ENCODE measurements at places on chromosomes 12 and 14.

- no peak for DNase-seq
Measured at GRCh38 chr12:13228579-13228978, 32.1 kb downstream of the EMP1 start.

DNA sequence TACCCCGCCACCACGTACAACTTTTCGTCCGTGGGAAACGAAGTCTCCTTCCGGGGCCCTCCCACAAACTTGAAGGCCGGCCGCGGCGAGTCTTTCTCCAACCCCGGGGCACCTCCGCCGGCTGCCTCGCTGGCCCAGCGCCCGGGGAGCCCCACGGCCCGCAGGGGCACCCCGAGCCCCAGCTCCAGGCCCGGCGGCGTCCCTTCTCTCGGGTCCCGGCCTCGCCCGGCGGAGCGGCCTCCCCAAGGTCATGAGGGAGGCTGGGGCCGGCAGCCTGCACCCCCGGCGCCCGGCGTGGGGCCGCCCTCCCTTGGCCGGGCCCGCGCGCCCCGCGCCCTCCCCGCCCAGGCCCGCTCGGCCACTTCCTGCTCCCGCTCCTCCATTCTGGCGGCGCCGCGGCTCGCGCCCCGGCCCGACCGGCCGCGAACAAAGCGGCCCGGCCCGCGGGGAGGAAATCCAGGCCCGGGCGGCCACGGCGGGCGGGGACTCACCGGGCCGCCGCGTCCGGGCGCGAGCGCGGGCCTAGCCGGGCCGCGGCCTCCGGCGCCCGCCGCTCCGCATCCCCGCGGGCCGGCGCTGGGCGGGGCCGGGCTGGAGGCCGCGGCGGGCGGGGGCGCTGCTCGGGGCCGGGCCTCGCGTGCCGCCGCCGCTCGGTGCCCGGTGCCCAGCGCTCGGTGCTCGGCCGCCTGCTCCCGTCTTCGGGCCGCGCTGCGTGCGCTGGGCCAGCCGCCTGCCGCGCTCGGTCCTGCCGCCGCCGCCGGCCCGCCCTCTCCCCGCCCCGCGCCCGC lies at the start of gene AKT1:
Gene AKT1, minus strand, starts transcription at position 756 of the 788 bp plus-strand sequence. CDS start 3,105 bp downstream, outside the sequence.
- DNase-seq: no peak

GRCh38 chr14:61621444-61621843 lies 73.9 kb upstream of the HIF1A start:
- no peak for DNase-seq

GRCh38 chr14:72515779-72516770 lies 377.8 kb downstream of the DPF3 start:
- DNase-seq: no peak

- no peak for DNase-seq
Measured at GRCh38 chr12:116466536-116466935, 92.6 kb upstream of the MAP1LC3B2 start.

- DNase-seq: no peak
Measured at GRCh38 chr12:93533310-93533709, 39.2 kb upstream of the SOCS2 start.

GRCh38 chr14:50607181-50607580 lies 47.2 kb downstream of the ATL1 start:
- no peak for DNase-seq

- DNase-seq: no peak
Measured at GRCh38 chr12:11633968-11634367, 15.5 kb upstream of the ETV6 start.

DNA sequence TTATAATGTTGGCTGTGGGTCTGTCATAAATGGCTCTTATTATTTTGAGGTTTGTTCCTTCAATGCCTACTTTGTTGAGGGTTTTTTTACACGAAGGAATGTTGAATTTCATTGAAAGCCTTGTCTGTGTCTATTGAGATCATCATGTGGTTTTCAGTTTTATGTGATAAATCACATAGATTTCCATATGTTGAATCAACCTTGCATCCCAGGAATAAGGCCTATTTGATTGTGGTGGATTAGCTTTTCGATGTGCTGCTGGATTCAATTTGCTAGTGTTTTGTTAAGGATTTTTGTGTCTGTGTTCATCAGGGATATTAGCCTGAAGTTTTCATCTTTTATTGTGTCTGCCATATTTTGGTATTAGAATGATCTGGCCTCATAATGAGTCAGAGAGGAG lies 27.6 kb downstream of the SLC2A13 start:
- no peak for DNase-seq

GRCh38 chr14:99420711-99421110 lies 59.9 kb downstream of the SETD3 start:
- no peak for DNase-seq

DNA sequence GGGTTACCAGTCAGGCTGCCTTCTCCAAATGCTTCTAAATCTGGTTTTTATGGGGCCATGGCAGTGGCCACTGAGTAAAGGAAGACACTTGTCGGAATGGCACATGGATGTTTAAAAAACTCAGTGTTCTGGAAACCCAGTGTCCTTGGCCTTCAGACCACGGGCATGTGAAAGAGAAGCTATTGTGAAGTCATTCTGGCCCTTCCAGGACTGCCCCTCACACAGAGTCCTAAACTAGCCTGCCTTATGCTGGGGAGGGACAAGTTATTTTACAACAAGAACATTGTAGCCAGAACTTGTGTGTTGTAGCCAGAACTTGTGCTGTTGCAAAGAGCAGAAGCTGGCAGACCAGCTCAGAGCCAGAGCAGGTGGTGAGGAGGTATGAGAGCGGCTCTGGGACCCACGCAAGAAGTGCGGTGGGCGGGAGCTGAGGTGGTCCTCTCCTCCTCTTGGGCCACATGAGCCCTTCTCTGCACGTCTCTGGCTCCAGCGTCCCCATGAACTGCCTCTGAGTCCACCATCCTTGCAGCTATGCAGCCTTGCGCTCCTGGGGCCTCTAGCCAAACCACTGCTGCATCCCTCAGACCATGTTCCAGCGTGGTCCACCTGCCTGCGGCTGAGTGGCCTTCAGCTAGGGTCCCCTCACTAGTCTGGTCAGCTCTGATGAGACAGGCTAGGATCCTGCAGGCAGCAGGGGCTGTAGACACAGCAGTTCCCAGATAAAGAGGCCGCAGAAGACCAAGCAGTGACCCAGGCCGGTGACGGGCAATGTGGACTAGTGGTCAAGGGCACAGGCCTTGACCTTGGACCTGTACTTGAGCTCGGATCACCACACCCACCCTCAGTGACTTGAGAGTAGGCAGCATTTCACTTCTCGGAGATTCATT lies 32.5 kb downstream of the MMAB start:
- DNase-seq: no peak

- no peak for DNase-seq
Measured at GRCh38 chr12:121472150-121472905, 72.4 kb downstream of the RNF34 start.

DNA sequence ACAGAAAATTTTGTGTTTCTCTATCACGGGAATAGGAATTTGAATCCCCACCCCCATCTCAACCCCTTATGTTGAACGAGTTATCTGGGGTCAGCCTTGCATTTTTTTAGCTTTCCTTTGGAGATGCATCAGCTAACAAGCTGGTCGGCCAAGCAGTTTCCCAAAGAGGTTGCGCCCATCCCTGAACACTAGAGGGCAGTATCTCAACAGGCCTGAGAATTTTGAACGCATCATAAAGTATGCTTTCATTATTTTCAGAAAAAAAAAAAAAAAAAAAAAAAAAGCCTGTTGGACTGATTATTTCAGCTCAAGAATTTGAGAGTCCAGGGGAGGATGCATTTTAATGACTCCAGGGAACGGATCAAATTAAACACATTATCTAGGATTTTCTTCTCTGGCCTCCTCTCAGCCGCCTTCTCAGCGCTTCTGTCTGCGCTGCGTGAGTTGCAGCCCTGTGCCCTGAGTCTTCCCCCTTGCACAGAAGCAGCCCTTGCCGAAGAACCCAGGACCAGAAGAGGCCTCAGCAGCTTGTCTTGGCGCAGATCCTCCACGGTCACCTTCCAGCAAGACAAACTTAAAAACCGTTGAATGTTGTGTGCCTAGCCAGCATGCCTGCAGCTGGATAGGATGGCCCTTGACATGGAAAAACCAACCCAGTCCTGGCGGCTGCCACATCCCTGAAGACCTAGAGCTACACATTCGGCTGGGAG lies 76.6 kb upstream of the GZMB start:
- no peak for DNase-seq

GRCh38 chr12:83065562-83065961 lies 378.9 kb downstream of the TMTC2 start:
- no peak for DNase-seq

GRCh38 chr12:120343039-120343537 lies 15.5 kb upstream of the PLA2G1B start:
- no peak for DNase-seq

DNA sequence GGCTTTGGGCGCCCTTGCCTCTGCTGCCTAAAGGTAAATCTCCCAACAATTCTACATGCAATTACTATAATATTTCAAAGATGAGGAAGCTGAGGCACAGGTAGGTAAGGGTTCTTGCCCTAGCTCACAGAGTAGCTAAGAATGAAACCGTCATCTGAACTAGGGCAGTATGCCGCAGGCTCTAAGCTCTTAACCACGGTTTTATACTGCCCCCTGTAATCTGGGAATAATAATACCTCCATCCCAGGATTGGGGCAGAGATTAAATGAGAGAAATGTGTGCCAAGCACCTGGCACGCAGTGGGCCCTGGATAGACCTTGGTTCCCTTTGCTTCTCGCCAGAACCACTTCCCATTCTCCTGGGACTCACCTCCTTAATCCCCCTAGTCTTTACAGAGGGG lies 1.5 kb upstream of the HRK start:
- peak; percentile 54 for DNase-seq

- no peak for DNase-seq
Measured at GRCh38 chr12:54509617-54510016, 12.1 kb downstream of the NCKAP1L start.

DNA sequence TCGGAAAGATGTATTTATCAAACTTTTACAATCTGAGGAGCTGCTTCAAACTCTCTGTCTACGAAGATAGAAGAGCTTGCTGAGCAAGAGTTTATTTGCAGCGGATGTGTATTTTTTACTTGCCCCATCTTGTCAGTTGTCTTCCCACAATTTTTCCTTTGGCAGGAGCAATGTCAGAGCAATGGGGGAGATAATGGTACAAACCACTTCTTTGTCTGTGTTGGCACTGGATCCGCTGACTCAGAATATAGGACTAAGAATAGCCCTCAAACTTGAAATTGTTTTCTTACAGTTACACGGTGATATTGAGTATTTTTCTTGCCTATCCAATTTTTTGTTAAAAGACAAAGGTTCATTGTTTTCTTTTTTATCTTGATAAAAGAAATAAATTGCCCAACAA lies 27.6 kb downstream of the HELB start:
- DNase-seq: no peak

DNA sequence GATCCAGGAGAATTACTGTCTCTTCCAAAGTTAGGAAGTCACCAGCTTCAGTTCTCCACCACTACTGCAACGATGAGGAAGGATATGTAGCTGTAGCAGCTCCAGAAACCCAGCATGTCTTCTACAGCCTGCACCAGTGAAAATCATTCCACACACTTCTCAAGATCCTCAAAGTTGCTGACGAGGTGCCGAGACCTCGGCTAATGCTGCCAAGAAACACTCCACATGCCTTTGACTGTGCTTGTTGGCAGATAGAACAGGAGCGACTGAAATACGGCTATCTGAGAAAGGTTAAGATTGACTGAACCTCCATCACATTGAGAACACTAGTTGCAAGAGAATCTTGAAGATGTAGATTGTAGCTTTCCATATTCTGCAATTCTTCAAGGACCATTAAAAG lies 241.9 kb downstream of the PPFIA2 start:
- DNase-seq: no peak

DNA sequence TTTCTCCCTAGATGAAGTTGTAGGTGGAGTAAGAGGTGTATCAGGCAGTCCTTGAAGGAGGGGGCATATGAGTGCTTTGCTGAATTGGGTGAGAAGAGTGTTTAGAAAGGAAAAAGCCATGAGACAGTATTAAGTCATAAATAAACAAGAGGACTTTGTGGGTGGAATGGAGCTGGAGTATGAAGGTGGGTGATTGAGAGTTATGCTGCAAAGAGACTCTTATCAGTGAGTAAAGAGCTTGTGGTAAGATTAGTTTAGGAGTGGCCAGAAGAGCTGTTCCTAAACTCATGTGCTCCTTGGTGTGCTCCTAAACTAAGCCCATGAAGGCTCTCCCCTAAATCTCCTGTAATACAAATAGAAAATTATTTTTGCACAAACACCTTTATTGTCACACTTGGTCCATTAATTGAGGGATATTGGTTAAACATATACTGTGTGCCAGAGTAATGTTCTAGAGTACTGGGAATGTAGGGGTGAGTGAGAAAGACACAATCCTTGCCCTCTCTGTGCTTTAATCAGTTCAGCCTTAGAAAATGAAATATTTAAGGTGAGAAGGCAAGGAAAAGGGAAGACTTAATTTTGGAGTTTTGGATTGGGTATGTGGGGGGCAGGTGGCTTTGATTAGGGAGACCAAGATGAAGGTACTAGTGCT lies 9.8 kb downstream of the CHPT1 start:
- no peak for DNase-seq

- DNase-seq: no peak
Measured at GRCh38 chr12:121330692-121331091, 21.5 kb downstream of the ANAPC5 start.

- no peak for DNase-seq
Measured at GRCh38 chr12:58640314-58640713, 280.0 kb downstream of the LRIG3 start.

DNA sequence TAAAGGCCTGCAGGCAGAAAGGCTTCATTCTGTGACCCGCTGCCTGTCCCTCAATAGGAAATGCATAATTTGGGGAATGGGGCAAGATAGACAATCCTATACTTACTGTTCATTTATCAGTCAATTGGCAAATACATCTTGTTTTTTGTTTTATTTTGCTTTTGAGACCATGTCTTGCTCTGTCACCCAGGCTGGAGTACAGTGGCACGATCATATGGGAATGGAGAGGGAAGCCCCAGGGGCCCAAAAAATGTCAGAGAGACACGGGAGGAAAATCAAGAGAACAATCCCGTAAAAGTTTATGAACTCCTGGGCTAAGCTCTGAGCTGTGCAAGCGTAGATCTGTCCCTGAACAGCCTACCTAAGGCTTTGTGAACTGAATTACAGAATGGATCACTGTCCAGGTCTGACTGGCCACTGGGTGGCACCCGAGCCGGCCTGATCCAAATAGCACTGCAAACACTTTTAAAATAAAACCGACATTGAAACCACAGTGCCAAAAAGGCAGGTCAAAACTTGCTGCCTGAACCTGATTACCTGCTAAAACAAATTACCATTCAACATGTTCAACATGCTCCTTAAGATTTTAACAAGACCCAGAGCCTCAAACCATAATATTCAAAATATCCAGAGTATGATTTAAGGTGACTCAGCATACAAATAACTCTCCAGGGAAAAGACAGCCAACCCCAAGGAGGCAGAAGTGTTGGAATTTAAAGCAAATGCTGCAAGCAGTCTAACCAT lies 11.8 kb downstream of the COPS7A start:
- DNase-seq: peak; percentile 43

All from D721Med (cell line).